Thyroid gland (tissue), 4 donors: ENCODE measurements at places on chromosomes 2 and 18.

DNA sequence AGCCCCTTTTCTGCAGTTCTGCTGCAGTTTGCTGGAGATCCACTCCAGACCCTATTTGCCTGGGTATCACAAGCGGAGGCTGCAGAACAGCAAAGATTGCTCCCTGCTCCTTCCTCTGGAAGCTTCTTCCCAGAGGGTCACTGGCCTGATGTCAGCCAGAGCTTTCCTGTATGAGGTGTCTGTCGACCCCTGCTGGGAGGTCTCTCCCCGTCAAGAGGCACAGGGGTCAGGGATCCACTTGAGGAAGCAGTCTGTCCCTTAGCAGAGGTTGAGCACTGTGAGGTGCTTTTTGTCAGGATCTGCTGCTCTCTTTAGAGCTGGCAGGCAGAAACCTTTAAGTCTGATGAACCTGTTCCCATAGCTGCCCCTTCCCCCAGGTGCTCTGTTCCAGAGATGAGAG is 42.0 kb upstream of the MYL1 start:
- DNase-seq, result no peak

DNA sequence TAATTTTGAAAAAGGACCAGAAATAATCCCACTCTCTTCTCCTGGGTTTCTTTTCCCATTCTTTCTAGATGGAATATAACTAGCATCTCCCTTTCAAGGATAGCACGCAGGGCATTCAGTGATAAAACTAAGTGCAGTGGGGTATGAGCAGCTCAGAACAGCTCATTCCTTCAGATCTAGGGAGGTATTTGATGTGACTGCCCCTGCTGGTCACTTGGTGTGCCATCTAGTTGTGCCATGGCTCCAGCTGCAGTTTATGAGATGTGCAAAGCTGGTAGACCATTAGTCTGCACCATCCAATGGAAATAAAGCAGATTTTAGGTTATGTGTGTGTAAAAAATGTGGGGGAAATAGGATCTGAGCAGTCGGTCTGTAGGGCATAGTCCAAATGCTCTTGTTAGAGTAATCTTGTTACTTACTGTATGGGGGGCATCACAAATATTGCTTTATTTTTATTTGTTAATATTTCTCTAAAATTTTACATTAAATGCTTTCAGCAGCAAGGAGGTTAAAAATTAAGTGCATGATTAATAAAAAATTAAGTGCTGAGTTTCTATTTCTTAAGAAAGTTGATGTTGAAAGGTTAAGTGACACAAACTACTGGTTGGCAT is 38.9 kb downstream of the CTAGE1 start:
- peak; percentile 68 for DNase-seq

DNA sequence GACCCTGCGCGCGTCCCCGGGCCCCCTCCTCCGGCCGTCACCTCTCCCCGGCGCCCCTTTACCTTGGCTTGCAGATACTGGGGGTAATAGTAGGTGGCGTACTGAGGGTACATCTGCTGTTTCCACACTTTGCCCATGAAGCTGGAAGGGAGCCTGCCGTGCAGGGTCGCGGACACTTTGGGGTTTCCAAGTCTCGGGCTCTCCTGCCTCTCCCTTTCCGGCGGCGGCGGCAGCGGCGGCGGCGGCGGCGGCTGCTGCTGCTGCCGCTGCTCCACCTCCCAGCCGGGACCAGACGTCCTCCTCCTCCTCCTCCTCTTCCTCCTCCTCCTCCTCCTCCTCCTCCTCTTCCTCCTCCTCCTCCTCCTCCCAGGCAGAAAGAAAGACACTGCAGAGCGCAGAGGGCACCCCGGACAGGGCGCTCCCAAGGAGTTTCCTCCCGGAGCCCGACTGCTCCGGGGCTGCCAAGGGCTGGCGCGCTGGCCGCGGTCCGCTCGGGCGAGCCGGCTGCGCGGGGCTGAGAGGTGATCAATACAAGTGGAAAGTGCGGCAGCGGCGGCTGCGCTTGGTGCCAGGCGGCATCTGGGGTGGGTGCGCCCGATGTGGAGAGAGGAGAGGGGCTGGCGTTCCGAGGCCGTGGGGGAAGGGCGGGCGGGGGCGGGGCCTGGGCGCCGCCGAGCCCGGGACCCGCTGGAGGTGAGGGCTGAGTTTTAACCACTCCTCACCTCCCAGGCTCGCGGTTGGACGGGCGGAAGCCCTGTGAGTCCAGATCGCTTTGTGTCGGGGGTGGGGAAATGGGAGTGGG is at the start of gene RBMS1:
Gene RBMS1, minus strand, starts transcription at position 581 of the 802 bp plus-strand sequence. Its CDS starts 444 bp downstream, at position 137.
- peak; percentile 69 for DNase-seq

- no peak for DNase-seq
These were observed 313.9 kb downstream of the TRIB2 start for GRCh38 chr2:13030606-13031005.
